CD4-positive, alpha-beta memory T cell (primary cell): ENCODE measurements at places on chromosomes 6 and 20. TPM values are rescaled to one million over a fixed set of nuclear protein-coding genes. Genes with fewer than 3 reads are reported as not detected.
A peak's percentile ranks its signal among the peaks of the same experiment; 100 is the strongest.

Gene RAD21L1
- total RNA-seq: 0.78 TPM

Gene C20orf202
- not detected for total RNA-seq

Gene PSMB8
- 134 TPM for total RNA-seq

Gene FKBP1C
- not detected for total RNA-seq

Gene SLC17A1
- total RNA-seq: 0.19 TPM

GRCh38 chr6:150773969-150774368 lies 91.5 kb upstream of the MTHFD1L start:
- no peaks in the 10 kb centered on the region for H3K27me3 ChIP-seq
- H3K4me3 ChIP-seq: no peak overlapping the region
- no peaks in the 10 kb centered on the region for H3K36me3 ChIP-seq
- no peaks in the 10 kb centered on the region for H3K4me1 ChIP-seq

- H3K4me1 ChIP-seq: no peaks in the 10 kb centered on the region
- no peak overlapping the region for H3K4me3 ChIP-seq
- H3K27ac ChIP-seq: no peak overlapping the region
- no peaks in the 10 kb centered on the region for H3K27me3 ChIP-seq
Observed at GRCh38 chr20:20808016-20808415, 95.6 kb upstream of the RALGAPA2 start.

- H3K4me3 ChIP-seq: no peak overlapping the region
- DNase-seq: no peak
- no peaks in the 10 kb centered on the region for H3K36me3 ChIP-seq
- H3K4me1 ChIP-seq: no peaks in the 10 kb centered on the region
- no peaks in the 10 kb centered on the region for H3K27me3 ChIP-seq
Observed at GRCh38 chr6:81511423-81511822, 241.1 kb downstream of the TENT5A start.

DNA sequence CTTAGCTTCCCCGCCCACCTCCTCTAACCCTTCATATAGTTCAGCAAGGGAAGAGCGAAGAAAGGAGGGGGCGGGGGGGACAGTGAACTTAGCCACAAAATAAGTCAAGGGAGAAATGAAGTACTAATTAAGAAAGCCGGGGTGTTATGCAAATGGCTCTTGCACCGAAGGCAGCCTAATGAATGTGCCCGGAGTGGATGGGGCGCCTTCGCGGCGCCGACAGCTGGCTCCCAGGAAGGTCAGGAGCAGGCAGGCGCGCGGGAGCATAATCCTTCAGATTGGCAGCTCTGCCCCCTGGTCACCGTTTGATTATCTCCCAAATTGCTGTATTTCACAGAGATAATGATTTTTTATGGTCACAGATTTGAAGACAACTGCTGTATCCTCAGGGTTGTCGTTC lies 395.1 kb downstream of the TFAP2B start:
- H3K27me3 ChIP-seq: no peaks in the 10 kb centered on the region
- no peak overlapping the region for H3K4me3 ChIP-seq
- no peak overlapping the region for H3K27ac ChIP-seq
- no peaks in the 10 kb centered on the region for H3K36me3 ChIP-seq
- no peak for DNase-seq

DNA sequence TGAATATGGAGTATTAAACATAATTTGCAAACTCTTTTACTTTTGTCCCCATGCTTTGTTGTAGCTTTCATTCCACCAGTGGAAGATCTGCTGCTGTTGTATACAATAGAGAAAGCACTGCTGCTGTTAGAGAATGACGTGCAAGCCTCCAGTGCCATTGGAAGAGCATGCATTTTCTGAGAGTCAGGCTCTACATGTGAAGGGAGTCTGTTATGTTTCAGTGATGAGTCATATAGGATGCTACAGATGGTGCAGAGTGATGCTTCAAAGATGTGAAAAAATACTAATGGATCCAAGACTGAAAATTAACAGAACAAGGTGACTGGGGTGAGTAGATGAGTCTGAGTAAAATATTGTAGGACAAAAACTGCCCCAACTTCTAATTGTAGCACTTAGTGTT lies 22.4 kb upstream of the BACH2 start:
- H3K27ac ChIP-seq: no peak overlapping the region
- H3K27me3 ChIP-seq: no peaks in the 10 kb centered on the region
- no peak overlapping the region for H3K4me3 ChIP-seq
- no peaks in the 10 kb centered on the region for H3K36me3 ChIP-seq
- no peak for DNase-seq

- no peaks in the 10 kb centered on the region for H3K36me3 ChIP-seq
- H3K27me3 ChIP-seq: no peaks in the 10 kb centered on the region
- H3K27ac ChIP-seq: peak overlapping the region; percentile 88
- H3K4me3 ChIP-seq: peak overlapping the region; percentile 39
- DNase-seq: no peak
- peaks cover 36% of the 10 kb centered on the region for H3K4me1 ChIP-seq
Observed at GRCh38 chr6:122400462-122401089, 1.1 kb downstream of the HSF2 start.

GRCh38 chr6:137746264-137746663 lies 120.8 kb upstream of the TNFAIP3 start:
- no peaks in the 10 kb centered on the region for H3K27me3 ChIP-seq
- H3K4me3 ChIP-seq: no peak overlapping the region
- no peaks in the 10 kb centered on the region for H3K4me1 ChIP-seq
- DNase-seq: no peak

- no peak for DNase-seq
- H3K4me1 ChIP-seq: no peaks in the 10 kb centered on the region
- no peaks in the 10 kb centered on the region for H3K36me3 ChIP-seq
- no peaks in the 10 kb centered on the region for H3K27me3 ChIP-seq
- no peak overlapping the region for H3K27ac ChIP-seq
- H3K4me3 ChIP-seq: no peak overlapping the region
Observed at GRCh38 chr20:9344083-9344920, 170.1 kb upstream of the LAMP5 start.

GRCh38 chr6:119112812-119113530 lies 34.5 kb upstream of the FAM184A start:
- H3K27me3 ChIP-seq: no peaks in the 10 kb centered on the region
- H3K27ac ChIP-seq: no peak overlapping the region
- no peaks in the 10 kb centered on the region for H3K36me3 ChIP-seq
- H3K4me1 ChIP-seq: no peaks in the 10 kb centered on the region
